Neural progenitor cell (in vitro differentiated cells): ENCODE measurements at places on chromosomes 11 and 22. TPM values are rescaled to one million over a fixed set of nuclear protein-coding genes. Genes with fewer than 3 reads are reported as not detected.

DNA sequence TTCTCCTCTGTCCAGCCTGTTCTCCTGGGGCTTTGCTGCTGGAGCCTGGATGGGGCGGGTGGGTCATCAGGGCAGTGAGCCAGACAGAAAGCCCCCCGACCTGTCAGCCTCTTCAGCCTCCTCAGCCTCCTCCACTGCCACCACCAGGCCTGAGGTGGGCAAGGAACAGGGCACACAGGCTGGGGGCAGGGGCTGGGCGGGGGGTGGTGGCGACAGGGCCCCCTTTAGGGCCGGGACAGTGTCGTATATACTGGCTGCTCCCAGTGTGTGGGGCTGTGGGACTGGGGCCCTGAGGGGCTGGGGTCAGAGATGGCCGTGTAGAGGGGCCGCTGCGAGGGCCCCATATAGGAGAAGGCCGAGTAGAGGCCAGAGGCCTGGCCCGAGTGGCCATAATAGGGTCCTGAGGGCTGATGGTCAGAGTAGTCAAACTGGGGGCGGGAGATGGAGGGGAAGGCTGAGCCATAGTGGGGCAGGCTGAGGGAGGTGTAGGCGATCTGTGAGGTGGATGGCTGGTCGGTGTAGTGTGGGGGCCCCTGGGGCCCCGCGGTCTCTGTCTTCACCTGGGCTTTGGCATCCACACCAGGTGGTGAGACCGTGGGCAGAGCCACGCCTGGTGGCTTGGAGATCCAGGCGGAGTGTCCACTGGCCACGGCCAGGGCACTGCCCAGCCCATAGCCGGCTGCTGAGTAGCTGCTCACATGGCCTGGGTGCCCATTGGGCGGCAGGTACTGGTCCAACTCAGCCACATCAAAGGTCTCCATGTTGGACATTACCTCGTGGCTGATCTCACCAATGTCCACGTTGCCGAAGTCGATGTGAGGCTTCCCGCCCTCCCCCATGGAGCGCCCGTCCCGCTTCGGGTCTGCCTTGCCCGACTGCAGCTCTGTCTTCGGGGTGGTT lies 10.8 kb downstream of the SOX10 start:
- no peak for DNase-seq

The FDXACB1 gene
- total RNA-seq = 4.0 and 6.0 TPM in 2 replicates

DNA sequence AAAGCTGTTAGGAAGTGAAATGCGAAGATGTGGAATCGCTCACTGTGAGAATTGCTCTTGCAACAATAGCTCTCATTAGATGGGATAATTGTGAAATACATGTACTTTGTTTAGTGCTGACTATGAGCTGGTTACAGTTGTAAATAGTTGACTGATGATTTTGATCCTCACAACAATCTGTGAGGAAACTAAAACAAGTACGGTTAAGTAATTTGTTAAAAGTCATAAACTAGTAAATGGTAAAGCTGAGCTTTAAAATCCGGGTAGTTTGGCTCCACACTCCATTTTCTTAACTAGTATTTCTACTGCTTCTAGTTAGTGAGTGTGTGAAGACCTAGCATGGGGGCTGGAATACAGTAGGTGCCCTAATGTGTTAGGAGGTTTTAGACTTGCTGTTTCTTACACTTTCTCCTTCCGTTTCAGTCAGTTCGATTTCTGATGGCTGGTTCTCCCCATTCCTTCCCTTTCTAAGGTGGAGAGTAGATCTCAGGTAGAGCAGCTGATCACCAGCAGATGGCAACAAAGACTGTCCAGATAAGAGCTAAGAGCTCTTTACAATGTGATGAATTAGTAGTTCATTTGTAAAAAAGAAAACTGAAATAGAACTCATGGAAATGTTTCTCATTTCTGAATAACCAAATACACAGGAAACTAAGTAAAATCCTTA lies 16.3 kb upstream of the CYP2R1 start:
- peak; percentile 61 for DNase-seq

DNA sequence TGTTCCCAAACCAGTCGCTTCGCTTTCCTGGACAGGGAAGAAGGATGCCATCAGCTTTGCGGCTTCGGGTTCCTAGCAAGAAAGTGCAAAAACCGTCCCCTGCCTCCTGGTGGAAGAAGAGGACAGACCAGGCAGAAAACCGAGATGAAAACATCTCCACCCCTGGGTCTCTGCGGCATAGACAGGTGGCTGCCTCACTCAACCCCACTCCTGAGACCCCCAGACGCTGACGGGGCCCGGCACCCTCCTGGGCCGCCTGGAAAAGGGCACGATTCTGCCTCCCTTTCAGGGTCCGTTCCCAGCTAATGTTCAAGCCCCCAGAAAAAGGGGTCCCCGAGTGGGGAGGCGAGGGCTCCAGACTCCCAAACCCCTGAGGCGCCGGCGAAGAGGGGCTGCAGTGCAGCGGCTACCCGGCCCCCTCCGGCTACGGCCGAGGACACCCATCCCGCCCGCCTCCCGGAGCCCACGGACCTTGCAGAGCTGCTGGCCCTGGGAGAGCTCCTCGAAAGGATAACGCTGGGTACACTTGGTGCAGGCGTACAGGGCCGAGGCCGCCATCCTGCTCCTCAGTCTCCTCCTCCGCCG lies 569 bp downstream of the FAM76B start:
- DNase-seq = peak; percentile 80

DNA sequence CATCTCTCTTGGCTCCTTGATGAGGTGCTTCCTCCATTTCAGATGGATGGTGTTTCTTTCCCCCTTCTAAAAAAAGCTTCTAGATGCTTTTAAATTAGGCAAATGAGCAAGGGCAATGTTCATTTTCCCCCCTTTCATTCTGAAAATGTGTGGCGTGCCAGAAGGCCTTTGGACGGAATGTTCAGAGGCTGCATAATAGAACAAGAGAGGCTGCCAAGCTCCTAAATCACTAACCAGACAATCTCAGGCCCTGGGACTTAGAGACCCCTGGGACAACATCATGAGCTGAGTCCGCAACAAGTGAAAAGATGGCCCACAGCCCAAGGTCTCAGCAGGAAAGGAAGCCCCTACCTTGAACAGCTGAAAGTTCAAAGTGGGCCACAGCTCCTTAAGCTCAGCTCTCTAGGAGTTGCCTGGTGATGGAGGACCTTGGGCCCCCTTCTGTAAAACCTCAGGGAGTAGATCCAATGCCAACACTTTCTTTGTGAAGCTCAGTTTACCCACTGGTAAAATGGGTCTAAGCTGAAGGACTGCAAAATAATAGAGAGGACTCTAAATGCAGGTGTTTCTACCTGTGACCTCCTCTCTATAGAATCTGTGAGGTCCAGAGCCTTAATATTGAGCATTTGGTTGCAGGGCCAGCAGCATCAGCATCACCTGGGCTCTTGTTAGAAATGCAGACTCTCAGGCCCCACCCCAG lies 144.0 kb downstream of the FBXO7 start:
- DNase-seq = no peak

DNA sequence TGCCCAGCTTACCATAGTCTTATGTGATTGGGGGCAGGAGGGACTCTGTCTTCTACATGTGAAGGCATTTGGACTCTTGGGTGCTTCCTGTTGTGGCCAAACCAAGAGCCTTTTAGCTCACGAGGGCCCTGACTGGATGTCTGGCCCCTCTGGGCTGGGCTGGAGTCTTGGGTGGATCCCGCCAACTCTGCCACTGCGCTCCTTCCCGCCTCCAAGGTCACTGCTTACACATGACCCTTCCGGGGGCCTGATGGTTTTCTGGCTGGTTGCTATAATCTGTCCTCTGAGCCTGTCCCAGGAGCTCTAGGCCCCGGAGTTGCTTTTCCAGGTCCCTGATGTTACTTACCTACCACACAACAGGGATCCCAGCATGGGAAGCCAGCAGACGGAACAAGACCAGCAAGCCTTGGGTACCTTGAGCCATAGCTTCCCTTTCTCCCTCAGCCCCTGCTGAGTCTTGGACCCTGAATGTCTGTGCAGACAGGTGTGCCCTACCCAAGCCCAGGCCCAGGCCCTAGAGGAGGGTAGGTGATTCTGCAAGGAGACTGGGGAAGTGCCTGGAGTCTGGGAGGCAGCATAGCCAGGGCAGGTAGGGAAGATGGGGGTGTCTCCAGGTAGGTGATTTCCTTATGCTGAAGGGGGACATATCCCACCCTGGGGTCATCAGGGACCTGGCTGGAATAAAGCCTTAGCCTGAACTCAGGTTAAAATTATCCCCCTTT lies 100.3 kb downstream of the TSPAN18 start:
- no peak for DNase-seq

The CARNS1 gene
- 0.22 and 0.52 TPM in 2 replicates for total RNA-seq

DNA sequence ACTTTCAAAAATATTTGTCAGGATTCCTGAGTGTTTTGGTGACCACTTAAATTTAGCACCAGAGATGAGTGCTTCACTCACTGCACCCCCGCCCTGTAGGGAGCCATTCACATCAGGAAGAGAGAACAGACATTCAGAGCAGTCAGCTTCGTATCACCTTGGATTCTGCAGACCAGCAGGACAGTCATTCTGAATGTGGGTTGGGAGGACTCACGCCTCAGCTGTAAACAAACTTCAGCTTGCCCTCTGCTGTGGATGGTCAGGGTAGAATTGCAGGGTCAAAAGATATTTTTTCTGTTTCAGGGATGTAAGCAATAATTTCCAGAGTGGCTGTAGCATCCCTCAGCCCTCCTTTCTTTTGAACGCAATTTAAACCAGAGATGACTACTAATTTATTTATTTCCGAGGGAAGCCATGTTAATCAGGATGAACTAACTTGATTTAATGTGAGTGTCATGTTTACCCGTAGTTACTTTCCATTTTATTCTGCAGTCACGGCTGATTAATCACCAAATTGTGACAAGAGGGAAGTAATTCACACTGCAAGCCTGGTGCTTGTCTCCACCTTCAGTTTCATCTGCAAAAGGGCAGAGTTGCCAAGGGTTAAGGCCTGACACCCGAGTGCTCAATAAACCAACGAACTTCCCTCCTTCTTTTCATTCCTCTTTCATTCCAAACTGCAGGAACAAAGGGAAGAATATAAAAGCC lies 174.2 kb upstream of the DDI1 start:
- no peak for DNase-seq
